Stimulated activated CD4-positive, alpha-beta T cell treated with anti-CD3 and anti-CD28 coated beads, TNF-alpha, amount 100 ng/mL, for 4 hours (primary cell): ENCODE measurements at places on chromosomes 11 and 22.

GRCh38 chr11:103547024-103547423 lies 437.8 kb downstream of the DYNC2H1 start:
- DNase-seq, result no peak

DNA sequence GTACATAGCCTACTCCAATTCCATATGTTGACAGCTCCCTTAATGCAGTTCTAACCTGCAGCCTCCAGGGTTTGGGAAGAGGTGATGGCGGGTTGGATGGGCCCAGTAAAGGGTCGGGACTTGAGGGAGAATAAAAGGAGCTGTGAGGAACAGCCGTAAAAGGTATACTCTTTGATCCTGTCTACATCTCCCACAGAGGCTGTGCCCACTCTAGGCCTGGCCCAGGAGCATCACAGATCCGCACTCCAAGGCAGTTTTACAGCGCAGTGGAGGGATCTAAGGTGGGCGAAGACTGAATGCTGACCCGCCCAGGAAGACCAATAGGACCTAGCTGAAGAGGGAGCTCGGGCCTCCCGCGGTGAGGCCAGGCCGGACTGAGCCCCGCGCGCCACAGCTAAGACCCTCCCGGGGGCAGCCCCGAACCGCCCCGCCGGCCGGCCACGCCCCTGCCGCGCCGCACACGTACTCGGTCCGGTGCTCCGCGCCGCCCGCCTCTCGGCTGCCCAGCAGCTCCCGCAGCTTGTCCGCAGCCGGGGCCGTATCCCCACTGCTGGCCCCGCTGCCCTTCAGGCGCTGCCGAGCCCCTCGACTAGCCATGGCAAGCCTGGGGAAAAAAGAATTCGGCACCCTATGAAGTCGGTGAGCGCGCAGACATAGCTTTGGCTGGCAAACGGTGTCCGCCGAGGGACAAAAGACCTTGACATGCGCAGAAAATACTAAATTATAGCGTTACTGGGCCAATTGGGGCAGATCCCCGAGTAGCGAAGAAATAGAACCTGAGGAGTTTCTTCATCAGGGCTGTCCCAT lies at the start of gene ALG9:
TSS of gene ALG9 (minus strand) at position 696 of the 807 bp plus-strand sequence. CDS start at position 597, 99 bp downstream.
- DNase-seq, result peak; percentile 93

GRCh38 chr11:99368583-99368982 lies 347.8 kb downstream of the CNTN5 start:
- DNase-seq, result no peak

DNA sequence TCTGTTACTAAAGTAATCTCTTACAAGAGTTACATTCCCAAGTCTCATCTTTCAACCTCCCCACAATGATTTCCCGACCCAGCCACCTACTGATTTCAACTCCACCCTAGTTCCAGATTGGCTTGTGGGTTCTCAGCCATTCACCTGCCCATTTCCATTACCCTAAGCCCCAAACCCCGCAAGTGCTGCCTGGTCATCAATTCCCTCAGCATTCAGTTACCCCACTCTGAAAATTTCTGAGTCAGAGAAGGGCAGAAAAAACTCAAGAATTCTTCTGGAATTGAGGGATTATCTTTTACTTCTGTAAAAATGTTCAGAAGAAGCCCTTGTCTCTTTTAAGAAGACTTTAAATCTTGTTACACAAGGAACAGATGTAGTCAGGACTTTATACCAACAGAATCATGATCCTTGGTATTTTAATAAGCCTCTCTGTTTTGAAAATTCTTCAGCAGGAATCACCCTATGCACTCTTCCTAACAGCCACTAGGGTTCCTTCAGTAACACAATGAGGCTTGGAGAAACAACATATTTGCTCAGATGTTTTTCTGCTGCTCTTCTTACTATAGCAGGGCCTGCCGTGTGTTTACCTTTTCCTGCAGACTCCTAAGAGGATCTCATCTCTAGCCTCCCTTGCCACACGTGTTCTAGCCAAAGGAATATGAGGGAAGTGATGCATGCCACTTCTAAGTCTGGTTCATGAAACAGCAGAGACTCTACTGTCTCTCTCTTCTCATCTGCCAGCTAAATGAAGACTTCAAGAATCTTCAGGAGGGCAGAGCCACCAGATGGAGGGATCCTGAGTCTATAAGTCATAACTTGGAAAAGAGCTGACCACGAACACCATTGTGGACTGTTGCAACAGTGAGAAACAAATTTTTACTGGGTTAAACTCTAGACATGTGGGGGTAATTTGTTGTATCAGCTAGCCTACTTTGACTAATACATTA lies 29.3 kb upstream of the PAMR1 start:
- no peak for DNase-seq

DNA sequence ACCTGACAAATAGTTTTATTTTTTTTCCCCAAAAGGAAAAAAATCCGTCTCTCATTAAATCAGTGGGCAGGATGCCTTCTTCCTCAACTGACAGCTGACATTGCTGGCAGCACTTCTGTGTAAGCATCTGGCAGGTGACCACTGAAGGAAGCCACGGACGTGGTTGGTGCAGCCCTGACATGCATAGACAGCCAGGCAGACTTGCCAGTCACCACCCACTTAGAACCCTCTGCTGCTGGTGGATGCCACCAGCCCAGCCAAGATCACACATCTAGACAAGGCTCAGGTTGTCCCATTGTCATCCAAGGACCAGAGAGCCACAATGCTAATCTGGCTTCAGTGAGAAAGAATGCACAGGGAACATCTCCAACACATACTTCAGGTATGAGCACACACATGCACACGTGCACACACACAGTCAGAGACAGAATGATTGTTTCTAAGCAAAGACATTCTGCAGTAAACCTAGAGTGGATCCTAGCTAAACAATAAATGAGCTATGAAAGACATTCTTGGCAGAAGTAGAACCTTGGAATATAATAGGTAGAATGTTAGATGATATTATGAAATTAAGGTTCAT lies 49.8 kb upstream of the BMAL1 start:
- DNase-seq, result no peak

DNA sequence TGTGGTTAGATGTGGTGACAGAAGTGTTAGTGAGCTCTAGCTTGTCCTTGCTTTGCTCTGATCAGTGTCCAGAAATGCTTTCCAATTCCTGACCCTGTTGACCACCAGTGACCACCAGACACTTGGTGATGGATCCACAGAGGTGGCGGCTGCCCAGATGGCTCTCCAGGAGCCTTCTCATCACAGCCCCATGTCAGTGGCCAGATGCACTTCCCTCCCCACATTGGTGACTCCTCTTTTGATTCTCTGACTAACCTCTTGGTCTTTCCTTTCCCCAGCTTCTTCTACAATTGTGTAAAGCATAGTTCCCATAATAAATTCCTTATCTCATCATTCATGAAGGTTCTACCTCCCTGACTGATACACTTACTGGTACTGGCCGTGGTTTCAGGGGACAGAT lies 40.1 kb upstream of the CXCR5 start:
- no peak for DNase-seq

- DNase-seq, result no peak
Observed at GRCh38 chr11:45805305-45806071, 539 bp downstream of the SLC35C1 start.

- no peak for DNase-seq
Observed at GRCh38 chr11:65853246-65853979, 4.6 kb downstream of the CFL1 start.

GRCh38 chr11:31969359-31969702 lies 121.5 kb upstream of the RCN1 start:
- DNase-seq, result no peak

DNA sequence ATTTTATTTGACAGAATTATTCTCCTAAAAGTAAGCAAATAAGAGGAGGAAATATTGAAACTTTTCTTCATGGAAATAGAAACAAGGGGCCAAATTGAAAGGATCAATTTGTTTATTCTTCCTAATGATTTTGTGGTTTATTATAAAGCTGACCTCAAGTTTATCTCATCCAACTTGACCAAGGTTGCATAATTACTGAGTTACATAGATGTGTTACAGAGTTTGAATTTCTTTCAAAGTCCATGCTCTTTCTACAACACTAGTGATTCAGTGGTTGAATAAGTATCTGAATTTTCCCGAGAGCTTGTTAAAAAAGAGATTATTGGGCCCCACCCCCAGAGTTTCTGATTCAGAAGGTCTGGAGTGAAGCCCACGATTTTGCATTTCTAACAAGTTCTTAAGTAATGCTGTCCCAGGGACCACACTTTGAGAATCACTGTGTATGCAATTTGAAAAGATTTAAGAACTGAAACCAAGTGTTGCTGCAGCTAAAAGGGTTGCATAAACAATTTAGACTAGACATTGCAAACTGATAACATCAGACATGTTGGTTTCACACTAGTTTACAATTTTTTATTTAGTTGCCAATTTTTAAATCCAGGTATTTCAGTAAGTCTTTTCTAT lies 485.7 kb upstream of the ANO5 start:
- no peak for DNase-seq

DNA sequence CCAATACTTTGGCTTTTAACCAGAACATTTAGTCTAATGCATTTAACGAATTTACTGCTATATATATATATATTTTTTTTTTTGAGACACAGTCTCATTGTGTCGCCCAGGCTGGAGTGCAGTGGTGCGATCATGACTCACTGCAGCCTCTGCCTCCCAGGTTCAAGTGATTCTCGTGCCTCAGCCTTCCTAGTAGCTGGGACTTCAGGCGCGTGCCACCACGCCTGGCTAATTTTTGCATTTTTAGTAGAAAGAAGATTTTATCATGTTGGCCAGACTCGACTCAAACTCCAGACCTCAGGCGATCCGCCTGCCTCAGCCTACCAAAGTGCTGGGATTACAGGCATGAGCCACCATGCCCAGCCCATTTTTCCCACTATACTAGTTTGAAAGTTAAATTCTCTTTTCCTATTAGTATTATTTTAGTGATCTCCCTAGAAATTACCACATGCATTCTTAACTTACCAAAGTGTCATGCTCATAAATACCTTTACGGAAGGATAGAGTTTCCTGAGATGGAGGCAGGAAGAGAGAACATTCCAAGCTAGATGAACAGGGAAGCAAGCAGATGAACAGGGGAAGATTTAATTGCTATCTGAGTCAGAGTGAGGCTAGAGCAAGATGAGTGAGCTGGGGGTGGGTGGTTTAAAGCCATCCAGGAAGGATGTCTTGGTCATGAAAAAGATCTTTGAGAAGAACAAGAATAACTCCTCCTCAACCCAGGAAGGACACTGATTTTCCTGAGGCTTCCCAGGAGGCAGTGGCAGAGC lies 4.4 kb upstream of the PGAP2 start:
- no peak for DNase-seq

DNA sequence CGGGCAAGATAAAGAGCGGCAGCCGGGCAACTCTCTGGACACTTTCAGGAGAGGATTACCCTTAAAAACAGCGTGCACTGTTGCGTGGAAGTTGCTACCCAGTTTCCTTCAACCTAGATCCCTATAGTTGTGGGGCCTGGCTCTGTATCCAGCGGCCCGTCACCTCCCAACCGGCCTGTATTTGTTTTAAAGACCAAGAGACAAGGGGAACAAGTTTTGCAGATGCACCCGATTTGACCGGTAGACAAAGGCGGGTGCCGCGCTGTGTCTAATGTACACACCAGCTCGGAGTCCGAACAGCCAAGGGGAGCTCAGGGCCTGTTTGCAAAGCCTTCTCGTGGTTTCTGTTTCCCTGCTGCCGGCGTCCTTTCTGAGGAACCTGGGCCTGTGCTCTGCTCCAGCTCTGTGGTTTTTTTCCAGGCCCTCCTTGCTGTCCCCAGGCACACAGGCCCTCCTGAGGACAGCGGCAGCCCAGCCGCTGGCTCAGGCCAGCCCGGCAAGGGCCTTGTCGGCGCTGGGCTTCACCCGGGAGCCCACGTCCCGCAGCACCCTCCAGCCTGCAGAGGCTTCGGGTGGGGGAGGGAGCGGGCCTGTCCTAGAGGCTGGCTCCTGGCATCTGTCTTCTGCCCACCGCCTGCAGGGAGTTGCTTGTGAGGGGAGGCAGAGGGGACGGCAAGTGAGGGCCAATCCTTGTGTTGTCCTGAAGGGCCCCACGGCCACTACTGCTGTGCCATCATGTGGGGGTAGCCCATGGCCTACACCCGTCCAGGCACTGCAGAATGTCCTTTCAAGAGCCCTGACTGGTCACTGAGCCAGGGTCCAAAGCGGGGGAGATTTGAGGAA lies 1.4 kb downstream of the TBX1 start:
- DNase-seq, result no peak
